Colonic mucosa (tissue), 4 donors: ENCODE measurements at places on chromosomes 16 and 17. TPM values are rescaled to one million over a fixed set of nuclear protein-coding genes. Genes with fewer than 3 reads are reported as not detected.
A peak's percentile ranks its signal among the peaks of the same experiment; 100 is the strongest.

GRCh38 chr17:74860229-74860871, 665 bp upstream of the GRIN2C start:
- H3K27me3 ChIP-seq: peaks cover 41% of the 10 kb centered on the region
- H3K4me3 ChIP-seq: no peak overlapping the region
- H3K4me1 ChIP-seq: peaks cover 9% of the 10 kb centered on the region

DNA sequence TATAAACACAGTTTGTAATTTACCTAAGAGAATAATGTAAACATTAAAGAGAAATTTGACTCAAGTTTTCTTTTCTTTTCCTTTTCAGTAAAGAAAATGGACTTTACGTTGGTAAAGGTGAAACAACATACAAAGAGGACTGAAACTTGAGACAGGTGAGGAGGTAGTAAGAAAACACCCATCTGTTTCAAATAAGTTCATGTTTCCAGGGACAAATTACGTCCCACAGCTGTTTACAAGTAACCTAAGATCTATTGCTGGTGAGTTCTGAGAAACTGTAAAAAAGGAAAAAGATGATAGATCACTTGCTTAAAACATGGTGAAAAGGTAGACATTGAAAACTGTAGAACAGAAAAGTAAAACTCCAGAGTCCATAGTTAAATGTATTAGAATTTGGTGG, 4.8 kb upstream of the ABCA5 start:
- no peak for DNase-seq
- no peaks in the 10 kb centered on the region for H3K36me3 ChIP-seq
- H3K27me3 ChIP-seq: no peaks in the 10 kb centered on the region
- no peak overlapping the region for H3K4me3 ChIP-seq
- no peaks in the 10 kb centered on the region for H3K4me1 ChIP-seq
- H3K27ac ChIP-seq: no peak overlapping the region

DNA sequence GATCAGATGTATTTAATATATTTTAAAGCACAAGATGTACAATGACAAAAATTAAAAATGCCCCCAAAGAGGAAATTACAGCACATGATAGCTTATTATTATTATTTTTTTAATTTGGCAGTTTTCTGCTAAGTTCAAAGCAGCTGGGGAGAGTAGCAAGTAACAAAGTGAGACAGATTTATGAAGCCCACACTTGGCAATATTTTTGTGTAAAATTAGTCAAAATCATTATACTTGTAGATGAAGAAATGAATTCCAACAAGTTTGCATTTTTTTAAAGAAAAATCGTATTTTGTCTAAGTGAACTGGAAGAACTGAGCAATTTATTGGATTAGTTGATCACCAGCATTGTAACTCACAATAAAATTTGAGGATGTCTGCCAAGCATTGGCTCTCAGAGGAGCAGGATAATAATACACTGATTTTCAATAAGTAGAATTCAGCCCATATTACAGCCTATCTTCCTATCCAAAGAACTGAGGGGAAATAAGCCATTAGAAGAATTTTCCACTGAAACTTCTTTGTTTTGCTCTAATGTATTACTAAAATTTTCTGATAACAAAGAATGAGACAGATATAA, 215.6 kb downstream of the MAP2K6 start:
- no peaks in the 10 kb centered on the region for H3K27me3 ChIP-seq
- H3K4me3 ChIP-seq: no peak overlapping the region
- no peak for DNase-seq
- H3K27ac ChIP-seq: no peak overlapping the region

GRCh38 chr16:81442220-81442915, 2.2 kb upstream of the CMIP start:
- no peaks in the 10 kb centered on the region for H3K36me3 ChIP-seq
- H3K27ac ChIP-seq: no peak overlapping the region
- H3K4me3 ChIP-seq: no peak overlapping the region
- no peak for DNase-seq
- no peaks in the 10 kb centered on the region for H3K4me1 ChIP-seq
- H3K27me3 ChIP-seq: no peaks in the 10 kb centered on the region

DNA sequence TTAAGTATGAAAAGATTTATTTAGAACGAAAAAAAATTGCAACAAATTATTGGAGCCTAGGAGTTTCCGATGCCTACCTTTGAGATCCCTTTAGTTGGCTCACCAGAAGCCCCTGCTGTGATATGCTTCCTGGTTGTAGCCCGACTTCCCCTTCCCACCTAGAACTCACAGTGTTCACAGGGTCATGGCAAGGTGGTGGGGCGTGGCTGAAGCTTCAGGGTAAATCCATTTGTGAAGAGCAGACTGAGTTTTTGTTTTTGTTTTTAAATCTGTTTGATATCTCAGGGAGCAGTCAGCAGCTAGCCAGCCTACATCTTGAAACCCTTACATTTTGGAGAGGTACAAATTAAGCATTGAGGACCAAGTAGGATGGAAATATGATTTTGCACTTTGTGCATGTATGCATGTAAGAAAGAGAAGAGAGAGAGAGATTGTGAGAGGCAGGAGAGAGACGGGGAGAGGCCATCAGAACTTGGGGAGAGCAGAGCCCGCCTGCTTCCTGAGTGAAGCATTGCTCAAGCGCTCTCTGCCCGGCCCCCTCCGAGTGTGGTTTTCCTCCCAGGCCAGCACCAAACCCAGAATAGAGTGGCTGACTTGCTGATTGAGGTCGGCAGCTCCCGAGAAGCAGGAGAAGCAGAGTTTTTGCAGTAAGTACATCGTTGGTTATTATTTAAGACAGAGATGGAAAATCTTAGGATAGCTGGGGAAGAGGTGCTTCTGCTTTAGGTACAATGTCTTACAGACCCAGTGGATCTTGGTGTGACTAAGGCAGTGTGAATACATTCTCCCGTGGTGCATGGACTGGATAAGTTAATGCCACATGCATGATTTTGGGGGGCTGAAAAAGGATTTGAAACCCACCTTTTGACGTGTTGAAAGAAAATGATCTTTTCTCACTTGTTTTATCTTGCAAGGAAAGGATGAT, 64.2 kb downstream of the SPECC1 start:
- no peaks in the 10 kb centered on the region for H3K27me3 ChIP-seq
- peak; percentile 36 for DNase-seq
- no peak overlapping the region for H3K27ac ChIP-seq
- H3K4me3 ChIP-seq: peak overlapping the region; percentile 2
- H3K36me3 ChIP-seq: no peaks in the 10 kb centered on the region
- H3K4me1 ChIP-seq: no peaks in the 10 kb centered on the region

DNA sequence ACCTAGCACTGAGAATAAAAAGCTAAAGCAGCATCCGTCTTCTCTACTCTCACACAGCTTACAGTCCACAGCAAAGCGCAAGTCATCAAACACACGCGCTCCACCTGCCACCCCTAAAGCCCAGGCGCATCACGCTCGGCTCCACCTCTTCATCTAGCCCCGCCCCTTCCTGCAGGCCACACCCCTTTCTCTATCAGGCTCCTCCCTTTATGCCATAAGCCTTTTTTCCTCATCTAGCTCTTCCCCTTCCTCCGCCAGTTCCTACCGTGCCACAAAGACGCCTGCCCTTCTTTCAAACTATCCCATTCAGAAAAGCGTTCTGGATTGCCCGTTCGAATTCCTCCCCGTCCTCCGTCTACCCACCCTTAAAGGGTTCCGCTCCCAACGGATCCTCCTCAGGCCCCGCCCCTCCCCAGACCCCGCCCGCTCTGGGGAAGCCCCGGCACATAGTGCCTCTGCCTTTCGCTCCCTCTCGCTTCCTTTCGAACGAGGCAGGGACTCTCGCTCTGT, 417 bp downstream of the C16orf46 start:
- H3K27ac ChIP-seq: peak overlapping the region; percentile 96
- peak overlapping the region; percentile 55 for H3K4me3 ChIP-seq
- H3K27me3 ChIP-seq: no peaks in the 10 kb centered on the region
- DNase-seq: peak; percentile 95
- no peaks in the 10 kb centered on the region for H3K36me3 ChIP-seq

DNA sequence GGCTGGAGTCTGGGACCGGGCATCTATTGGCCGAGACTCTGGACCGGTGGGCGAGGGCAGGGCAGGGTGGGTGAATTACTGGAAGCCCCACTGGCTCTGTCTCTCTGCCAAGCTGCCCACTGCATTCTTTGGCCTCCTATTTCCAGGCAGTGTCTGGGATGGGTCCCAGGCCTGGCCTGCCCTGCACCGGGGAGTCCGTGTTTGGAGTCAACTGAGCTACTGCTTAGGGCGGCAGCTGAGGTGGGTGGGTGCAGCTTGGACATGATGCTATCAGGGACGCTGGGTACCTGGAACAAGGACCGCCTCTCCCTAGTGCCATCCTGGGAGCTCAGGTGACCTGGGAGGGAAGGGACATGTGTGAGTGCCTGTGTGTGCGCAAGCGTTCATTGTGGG, 58.1 kb downstream of the SOCS3 start:
- no peaks in the 10 kb centered on the region for H3K4me1 ChIP-seq
- H3K4me3 ChIP-seq: no peak overlapping the region
- no peaks in the 10 kb centered on the region for H3K27me3 ChIP-seq
- DNase-seq: no peak
- no peak overlapping the region for H3K27ac ChIP-seq

GRCh38 chr17:80082403-80083135, 18.8 kb upstream of the GAA start:
- no peak overlapping the region for H3K27ac ChIP-seq
- no peaks in the 10 kb centered on the region for H3K4me1 ChIP-seq
- no peaks in the 10 kb centered on the region for H3K36me3 ChIP-seq
- no peaks in the 10 kb centered on the region for H3K27me3 ChIP-seq
- DNase-seq: peak; percentile 66

PIK3R5 gene
- total RNA-seq: 2.2 TPM

TNP2 gene
- total RNA-seq: not detected

UBFD1 gene
- total RNA-seq: 32.4 TPM
